NCI-H1436 treated with DMSO at 0.1 percent for 48 hours (cell line): ENCODE measurements at places on chromosomes 2 and 18.

DNA sequence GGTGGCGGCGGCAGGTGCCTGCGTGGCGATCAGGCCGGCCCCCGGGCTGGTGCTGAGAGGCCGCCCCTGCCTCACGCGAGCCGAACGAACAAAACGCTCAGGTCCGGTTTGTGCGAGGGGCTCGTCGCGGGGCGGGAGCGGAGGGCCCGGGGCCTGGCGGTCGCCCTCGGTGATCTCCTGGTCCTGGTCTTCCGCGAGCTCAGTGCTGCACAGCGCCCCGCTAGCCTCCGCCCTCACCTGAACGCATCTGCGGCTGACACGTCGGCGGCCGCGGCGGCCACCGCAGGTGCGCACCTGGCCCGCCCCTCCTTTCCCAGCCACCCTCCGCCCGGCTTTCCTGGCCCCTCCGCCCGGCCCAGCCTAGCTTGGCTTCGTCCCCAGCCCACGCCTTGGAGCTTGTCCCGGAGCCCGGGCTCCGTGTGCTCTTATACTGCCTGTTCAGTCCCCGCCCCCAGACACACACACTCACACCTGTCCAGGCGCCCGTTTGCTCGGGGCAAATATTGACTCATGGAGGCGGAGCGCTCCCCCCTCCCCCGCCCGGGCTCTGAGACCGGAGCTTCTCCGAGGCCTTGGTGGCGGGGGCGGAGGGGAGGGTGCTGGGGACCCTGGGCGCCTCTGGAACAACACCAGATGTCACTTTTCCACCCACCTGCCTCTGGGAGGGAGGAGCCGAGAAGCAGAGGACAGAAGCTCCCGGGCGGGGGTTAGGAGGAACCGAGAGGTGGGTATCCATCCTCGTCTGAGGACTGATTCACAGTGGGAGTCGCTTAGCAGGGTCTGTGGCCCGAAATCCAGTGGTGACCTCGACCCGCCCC lies 8.6 kb upstream of the CRYBA2 start:
- peak; percentile 88 for DNase-seq

- DNase-seq = no peak
Observed at GRCh38 chr18:45379903-45380302, 235.4 kb upstream of the SLC14A2 start.

GRCh38 chr2:195636890-195637289 lies 20.1 kb upstream of the SLC39A10 start:
- no peak for DNase-seq

- DNase-seq = no peak
Observed at GRCh38 chr2:209458008-209458979, 34.4 kb downstream of the MAP2 start.

DNA sequence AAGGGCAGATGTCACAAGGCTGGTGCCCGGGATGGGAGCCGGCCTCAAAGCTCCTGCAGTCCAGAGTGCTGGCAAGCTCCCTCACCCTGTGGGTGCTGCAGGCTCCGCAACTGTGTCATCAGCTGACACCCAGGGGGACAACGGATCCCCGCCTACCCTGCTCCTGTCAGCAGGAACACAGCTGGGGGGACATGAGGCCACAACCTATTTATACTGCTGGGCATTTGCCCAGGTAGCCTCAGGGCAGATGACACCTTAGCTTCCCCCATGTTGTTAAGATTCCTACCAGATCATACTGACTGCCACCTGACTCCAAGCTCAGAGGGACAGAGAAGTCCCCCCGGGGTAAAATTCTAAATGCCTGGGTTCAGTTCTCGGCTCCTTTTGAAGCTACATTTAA lies 1.2 kb downstream of the ANKRD23 start:
- DNase-seq = no peak
